ENCODE measurements at places on chromosomes 6 and 20.

DNA sequence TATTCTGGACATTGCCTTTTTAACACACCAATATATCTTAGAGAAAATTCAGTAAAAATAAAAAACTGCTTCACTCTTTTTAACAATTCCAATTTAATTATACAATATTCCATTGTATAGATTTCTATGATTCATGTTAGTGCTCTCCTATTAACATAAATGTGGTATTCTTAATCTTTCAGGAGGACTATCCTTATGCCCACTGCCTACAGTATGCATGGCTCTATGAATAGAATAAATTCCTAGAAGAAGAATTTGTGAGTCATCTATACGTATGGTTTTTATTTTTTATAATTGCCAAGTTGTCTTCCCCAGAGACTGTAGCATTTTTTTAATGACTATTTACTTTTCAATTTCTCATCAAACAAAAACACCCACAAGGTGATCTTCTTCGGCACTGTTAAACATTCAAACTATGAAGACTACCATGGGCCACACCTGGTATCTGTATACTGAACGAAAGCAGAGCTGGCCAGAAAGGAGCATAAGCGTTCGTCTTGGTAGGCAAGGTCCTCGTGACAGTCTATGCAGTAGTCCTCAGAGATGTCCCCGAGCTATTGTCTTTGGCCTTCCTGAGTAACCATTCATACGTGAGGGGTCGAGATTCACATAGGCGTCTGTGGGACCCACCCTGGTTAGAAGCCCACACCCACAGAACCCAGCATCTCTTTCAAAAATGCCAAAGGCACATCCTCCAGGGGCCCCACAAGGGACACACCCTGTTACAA lies 74.6 kb downstream of the KIF16B start:
- no peak for DNase-seq

- DNase-seq, result no peak
These were observed 179.4 kb downstream of the RPS12 start for GRCh38 chr6:132993738-132994137.

DNA sequence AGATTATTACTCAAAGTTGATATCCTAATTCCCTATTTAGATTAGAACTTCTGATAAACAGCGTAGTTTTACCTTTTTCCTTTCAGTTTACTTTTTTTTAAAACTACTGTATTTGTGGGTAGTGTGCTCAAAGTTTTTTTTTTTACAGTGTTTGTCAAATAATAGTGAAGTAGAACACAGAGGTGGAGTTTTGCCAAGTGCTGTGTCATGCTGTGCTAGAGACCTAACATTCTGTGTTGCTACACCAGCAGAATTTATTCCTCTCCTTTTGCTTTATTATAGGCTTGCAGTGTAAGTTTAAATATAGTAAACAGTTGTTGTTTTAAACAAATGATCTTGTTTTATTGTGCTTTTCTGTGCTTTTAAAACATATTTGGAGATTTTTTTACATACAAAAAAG lies 125.4 kb downstream of the HIVEP1 start:
- DNase-seq, result no peak

GRCh38 chr20:23302801-23303200 lies 47.8 kb upstream of the NXT1 start:
- no peak for DNase-seq

DNA sequence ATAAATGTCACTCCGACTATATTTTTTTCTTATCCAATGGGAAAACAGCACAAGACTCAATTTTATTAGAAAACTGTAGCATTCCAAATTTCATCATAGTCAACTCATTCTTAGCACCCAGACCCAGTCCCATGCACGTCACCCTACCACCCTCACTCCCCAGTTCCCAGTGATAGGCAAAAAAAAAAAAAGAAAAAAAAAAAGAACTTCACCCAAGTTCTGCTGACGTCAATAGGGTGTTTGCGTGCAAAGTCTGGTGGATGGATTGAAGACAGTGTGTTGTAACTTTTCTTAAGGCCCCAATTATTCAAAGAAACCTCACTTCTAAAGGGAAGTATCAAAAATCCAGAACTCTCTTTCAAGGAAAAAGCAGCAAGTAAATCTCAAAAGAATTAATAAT lies 213.9 kb upstream of the PRDM1 start:
- DNase-seq, result no peak

DNA sequence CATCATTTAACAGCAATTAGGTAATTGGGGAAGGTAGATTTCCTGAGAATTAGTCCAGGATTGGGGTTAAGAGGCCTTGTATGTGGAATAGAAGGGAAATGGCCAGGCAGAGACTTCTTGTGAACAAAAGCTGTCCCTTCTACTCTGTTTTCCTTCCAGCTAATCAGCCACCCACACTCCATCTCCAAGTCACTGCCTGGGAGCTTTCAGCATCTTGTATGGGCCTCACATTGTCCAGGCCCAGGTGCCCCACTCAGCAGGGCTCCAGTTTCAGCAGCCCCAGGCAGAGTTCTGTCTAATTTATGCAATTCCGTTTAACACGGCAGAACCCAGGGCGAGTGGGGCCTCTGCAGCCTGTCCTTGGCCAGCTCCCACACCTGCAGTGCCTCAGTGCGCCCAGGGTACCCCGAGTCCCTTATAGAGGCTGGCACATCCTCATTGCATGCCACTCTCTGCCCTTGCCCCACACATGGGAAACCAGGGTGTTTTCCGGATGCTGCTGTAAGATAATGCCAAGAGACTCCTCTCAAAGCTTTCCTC lies 113.0 kb downstream of the EDN3 start:
- no peak for DNase-seq

GRCh38 chr6:2780102-2780737 lies 15.0 kb downstream of the WRNIP1 start:
- no peak for DNase-seq

DNA sequence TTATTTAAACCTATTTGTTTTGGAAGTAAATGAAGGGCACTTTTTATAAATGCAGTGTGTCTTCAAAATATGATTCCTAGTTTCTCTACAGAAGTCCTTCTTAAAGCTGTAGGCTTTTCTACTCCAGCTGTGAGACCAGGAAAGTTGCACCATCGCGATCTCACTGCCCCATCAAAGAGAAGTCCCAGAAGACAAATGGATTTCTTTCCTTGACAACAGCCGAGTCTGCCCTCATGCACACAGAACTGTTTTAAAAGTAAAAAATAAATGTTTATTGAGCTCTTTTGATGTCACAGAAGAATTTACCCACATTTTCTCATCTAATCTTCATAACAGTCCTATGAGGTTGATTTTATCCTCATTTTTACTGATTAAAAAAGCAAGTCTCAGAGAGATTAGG lies 324.4 kb upstream of the NT5E start:
- no peak for DNase-seq

DNA sequence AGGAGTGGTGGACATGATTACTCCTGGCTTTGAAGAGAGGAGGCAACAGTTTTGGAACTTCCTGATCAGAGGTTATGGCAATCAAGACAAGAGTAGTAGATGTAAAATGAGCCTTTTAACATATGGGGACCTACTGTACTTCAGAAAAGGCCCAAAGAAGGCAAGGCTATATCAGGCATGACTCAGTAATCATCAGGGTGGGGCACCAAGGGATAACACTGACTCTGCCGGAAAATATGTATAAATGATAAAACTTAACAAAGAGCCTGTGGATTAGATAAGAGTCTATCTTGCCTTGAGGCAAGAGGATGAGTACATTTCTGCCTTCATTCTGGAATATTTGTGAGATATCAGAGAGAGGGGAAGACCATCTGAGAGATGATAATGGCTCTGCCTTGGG lies 1389.9 kb upstream of the MAP3K7 start:
- no peak for DNase-seq

- no peak for DNase-seq
These were observed 8.8 kb downstream of the TTI1 start for GRCh38 chr20:38024496-38024895.

DNA sequence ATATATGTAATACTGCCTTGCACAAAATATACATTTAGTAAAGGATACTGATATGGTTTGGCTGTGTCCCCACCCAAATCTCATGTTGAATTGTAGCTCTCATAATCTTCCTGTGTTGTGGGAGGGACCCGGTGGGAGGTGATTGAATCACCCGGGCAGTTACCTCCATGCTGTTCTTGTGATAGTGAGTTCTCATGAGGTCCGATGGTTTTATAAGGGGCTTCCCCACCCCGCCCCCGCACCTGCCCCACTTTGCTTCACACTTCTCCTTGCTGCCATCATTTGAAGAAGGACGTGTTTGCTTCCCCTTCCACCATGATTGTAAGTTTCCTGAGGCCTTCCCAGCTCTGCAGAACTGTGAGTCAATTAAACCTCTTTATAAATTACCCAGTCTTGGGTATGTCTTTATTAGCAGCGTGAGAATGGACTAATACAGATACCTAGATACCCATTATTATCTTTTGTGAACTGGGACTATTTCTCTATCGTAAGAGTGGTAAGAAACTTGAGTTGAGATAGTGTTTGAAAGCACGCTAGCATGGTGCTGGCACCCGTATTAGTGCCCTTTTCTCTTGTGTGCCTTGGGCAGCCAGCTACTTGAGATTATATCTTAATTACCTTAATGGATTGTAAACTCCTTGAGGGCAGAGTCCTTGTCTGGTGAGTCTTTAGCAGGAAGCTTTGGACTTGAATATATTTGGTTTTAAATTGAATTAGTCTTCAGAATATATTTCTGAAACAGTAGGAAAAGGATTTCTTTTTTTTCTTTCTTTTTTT lies 25.6 kb downstream of the TOP1 start:
- DNase-seq, result no peak

DNA sequence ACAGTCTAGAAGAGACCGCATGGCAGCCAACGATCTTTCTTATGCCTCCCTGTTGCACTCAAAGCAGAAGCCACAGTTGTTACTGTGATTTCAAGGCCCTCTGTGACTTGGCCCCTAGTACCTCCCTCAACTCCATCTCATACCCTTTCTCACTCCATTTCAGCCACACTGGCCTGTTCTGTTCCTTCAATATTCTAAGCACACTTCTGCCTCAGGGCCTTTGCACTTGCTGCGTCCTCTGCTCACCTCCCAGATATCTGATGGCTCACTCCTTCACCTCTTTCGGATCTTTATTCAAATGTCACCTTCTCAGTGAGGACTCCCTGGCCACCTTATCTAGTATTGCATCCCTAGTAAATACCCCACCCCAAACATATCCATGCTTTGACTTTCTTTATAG lies 29.4 kb upstream of the CCN6 start:
- DNase-seq, result no peak
